ENCODE measurements at places on chromosomes 2 and 18.
A peak's percentile ranks its signal among the peaks of the same experiment; 100 is the strongest.

GRCh38 chr2:46552079-46552478 is 72.7 kb downstream of the TMEM247 start:
- no peak for DNase-seq

DNA sequence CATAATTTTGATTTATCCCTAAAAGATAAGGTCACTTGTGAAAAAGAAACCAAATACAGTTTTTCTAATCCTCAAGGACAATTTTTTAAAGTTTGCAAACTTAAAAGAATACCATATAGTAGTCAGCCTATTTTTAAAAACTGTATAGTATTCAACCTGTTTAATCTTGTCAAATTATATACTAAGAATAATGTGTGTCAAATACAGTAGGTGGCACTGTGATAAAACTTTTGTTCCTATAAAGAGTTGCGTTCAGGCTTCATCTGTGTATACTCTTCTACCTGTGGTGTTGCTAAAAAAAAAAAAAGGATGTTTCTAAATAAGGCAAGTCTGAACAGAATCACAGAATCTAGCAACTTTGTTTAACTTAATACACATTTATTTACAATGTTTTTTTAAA is 68.6 kb downstream of the CCDC138 start:
- no peak for DNase-seq

DNA sequence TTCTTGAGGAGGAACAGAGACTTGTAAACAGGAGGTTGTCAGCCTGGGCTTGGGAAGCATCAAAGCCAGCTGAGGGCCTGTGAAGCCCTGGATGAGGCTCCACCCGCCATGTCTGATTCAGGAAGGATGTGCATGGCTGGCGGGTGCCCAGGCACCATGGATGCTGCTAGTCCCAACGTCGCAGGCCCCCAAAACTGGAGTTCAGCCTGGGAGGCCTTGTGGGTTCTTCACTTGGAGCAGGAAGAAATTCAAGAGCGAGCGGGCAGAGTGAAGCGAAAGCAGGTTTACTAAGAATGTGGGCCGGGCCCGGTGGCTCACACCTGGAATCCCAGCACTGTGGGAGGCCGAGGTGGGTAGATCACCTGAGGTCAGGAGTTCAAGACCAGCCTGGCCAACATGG is 12.1 kb upstream of the PXDN start:
- no peak for DNase-seq

DNA sequence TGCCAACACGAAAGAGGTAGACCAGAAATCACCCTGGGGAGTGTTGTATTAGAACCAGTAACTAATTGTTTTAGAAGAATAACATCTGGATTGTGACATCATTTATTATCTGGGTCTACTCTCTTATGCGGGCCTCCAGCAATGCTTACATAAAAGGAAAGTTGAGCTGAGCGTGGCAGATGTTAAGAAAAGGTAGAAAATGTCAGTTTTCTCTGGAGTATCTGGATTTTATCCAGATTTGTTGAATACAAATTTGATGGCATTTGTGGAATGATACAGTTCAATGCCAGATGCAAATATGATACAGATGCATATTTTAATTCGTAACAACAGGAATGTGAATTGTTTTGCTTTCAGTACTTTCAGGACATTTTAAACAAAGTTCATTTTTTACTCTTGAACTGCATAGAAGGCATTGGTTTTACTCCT is 90.3 kb downstream of the PRPF40A start:
- no peak for DNase-seq

DNA sequence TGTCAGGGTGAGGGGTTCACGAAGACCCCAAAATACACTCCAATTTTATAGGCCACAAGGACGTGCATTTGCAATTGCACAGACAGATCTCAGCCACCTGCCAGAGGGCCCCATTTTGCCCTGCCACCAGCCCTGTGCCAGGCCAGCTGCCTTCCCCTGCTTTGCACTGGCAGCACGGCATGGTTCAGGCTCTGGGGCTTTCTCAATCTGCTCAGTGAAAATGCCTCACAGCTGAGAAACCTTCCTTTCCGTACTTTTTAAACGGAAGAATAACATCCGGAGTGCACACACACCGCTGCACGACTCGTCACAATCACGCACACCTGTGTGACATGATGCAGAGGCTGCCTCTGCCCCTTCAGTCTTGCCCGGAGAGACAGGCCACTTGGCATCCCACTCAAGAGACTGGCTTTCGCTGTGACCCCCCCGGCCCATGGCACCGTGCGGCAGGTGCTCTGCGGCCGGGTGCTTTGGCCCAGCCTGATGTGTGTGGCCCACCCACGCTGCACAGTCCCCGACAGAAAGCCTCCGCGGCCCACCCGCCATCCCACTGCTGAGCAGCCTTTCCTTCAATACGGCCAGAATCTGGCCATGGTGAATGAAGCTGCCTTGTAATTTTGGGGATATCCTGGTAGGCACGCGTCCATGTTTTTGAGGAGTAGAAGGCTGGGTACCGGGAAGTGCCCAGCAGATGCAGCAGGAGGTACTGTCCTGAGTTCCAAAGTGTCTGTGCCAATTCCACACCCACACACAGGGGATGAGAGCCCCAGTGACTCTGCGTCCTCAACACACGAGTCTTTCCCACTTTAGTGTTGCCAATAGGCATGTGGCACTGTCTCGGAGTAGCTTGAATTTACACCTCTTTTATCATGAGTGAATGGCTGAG is 88.8 kb downstream of the USP40 start:
- no peak for DNase-seq

- no peak for DNase-seq
These were observed 822.8 kb upstream of the CDH2 start for GRCh38 chr18:28999726-29000125.

DNA sequence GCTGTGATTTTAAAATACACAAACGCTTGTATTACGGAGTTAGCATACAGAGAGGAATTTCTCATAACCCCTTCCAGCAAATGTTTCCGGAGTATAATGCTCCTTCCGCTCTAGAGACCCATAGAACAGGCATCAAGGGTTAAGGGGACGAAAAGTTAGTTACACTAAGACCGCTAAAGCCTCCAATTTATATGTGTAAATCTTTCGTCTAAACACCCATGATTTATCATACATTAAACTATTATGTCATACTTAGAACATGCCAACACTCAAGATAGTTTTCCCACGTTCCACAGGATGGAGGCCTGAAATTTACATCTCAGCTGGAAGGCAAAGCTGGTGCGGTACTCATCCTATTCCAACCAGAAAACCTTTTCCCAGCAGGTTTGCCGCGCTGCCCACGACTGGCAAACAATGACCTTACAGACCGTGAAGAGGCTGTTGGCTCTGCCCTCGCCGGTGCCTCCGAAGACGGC is 650 bp downstream of the ORMDL1 start:
- DNase-seq = no peak

- DNase-seq = no peak
These were observed 1994.5 kb upstream of the PIK3C3 start for GRCh38 chr18:39960550-39960949.

- DNase-seq = peak; percentile 77
These were observed 91.1 kb downstream of the INHBB start for GRCh38 chr2:120436885-120437603.

- DNase-seq = no peak
These were observed 56.5 kb downstream of the TPGS2 start for GRCh38 chr18:36772241-36772723.

DNA sequence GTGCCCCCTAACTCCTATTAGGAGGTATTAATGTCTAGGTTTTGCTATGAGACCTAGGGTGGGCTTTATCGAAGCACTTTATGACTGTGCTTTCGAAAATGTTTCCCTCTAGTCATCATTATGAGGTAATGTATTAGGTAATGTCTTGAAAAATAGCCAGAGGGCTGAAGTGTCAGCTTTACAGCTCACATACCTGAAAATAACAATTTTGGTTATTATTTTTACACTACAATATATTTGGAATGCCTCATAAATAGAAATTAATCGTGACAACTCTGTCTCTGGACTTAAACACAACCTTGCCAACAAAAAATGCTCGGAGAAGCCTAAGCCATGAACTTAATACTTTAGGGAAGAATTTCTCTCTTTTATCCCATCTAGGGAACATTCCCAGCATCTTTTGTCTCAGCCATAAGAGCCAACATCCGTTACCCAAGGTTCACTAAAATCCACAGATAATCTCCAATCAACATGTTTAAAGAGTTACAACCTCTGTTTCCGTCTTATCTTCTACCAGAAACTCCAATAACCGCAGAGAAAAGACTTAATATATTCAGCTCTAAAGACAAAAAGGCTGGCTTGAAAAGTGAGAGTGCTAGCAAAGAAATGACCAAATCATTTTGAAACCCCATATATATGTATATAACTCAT is 130.9 kb upstream of the RND3 start:
- DNase-seq = no peak

GRCh38 chr2:74290066-74290465 is 53.1 kb downstream of the SLC4A5 start:
- no peak for DNase-seq

- no peak for DNase-seq
These were observed 38.8 kb downstream of the LIMS1 start for GRCh38 chr2:108573061-108573460.

All from PC-9 (cell line).